T follicular helper cell (primary cell): ENCODE measurements at places on chromosomes 4 and X.

DNA sequence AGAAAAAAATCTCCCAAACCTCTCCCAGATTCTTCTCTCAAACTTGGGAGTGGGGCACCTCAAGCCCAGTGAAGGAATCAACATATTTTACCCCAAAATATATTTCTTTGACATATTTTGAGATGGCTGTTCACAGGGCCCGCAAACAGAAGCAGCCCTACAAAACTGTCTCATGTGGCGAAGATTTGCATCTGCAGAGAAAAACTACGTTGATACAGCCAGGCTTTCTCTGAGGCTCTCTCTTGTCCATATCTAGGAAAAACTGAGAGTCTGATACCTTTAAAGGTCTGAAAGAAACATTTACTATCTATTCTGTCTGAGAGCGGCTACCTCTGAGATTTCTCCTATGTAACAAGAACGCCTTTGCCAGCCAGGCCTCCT, 23.3 kb upstream of the TMSB4X start:
- DNase-seq: no peak

- DNase-seq: peak; percentile 64
Measured at GRCh38 chr4:10096201-10096977, 20.2 kb downstream of the WDR1 start.

- DNase-seq: no peak
Measured at GRCh38 chr4:80309294-80310004, 26.1 kb upstream of the CFAP299 start.

DNA sequence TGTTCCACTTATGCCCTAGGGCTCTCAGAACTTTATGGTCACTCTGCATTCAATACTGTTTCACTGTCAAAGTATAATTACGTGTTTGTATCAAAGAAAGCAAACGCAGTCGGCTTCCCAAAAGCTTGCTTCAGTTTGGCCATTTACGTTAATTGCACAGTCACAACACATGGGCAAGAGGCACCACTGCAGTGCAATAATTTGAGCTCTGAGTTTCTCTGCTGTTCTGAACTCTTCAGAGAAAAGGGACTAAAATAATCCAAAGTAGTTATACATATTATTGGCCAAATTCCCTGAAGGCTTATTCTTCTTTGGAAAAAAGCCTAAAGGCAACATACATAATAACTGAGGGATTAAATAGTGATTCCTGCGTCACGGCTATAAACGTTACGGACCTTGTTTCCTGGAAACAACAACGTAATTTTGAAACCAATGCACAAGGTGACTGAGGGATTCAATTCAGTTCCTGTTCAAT, 51.3 kb downstream of the RNF150 start:
- no peak for DNase-seq

GRCh38 chrX:33183361-33183760, 28.0 kb downstream of the DMD start:
- no peak for DNase-seq

DNA sequence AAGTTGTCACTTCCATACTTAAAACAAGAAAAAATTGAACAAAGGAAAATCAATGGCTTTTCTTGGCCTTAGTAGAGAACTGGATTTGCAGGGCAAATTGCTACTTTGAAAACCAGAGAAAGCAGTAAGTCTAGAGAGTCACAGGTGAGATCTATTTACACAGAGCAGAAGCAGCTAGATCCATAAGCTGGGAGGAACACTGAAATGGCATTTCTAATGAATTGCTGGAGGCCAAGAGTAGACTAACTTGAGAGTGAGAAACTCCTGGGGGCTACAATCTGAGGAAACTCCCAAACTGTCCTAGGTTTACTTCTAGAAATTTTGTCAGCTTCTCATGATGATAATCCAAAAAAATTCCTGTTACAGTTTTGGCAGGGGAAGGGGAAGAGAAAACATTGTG, 133.3 kb downstream of the SPCS3 start:
- no peak for DNase-seq

- DNase-seq: peak; percentile 96
Measured at GRCh38 chr4:140523857-140524742, at the start of gene ELMOD2. Gene ELMOD2 (plus strand): TSS chr4:140524168. CDS start chr4:140525429, 1,261 bp downstream.

DNA sequence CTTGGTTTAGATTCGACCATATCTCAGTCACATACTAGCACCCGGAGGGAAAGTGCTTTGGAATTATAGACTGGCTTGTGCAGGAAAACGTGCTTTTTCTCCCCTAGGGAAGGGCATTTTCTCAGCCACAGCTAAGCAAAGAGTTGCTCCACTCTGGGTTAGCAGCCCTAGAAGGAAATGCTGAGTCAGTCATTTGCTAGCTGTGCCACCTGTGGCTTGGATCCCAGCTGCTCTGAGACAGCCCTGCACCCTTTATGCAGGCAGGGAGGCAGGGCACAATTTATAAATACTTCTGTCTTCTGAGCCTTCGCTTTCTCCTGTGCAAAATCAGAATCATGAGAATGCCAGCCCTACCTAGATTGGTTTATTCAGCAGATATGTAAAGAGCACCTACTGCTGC, 1.3 kb upstream of the USP51 start:
- no peak for DNase-seq

GRCh38 chrX:54180403-54180802, 2.7 kb downstream of the FAM120C start:
- no peak for DNase-seq

GRCh38 chr4:31194823-31195222, 474.7 kb downstream of the PCDH7 start:
- DNase-seq: no peak

DNA sequence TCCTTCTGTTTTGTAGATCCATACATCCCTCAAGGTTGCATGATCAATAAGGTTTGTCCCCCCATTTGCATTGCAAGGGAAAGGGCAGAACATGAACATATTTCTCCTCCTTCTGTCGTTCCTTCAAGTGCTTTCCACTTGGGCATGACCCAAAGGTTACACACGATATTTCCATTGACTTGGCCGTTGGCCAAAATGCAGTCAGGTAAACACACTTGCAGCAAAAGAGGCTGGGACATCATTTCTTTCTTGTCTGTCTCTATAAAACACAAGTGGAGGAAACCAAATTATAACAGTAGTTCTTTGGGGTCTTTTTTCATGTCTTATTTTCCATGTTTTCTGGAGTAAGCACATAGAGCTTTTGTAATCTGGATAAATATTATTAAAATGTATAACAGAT, 156.1 kb downstream of the FRAS1 start:
- no peak for DNase-seq

- DNase-seq: no peak
Measured at GRCh38 chr4:104625706-104626105, 131.0 kb upstream of the CXXC4 start.

DNA sequence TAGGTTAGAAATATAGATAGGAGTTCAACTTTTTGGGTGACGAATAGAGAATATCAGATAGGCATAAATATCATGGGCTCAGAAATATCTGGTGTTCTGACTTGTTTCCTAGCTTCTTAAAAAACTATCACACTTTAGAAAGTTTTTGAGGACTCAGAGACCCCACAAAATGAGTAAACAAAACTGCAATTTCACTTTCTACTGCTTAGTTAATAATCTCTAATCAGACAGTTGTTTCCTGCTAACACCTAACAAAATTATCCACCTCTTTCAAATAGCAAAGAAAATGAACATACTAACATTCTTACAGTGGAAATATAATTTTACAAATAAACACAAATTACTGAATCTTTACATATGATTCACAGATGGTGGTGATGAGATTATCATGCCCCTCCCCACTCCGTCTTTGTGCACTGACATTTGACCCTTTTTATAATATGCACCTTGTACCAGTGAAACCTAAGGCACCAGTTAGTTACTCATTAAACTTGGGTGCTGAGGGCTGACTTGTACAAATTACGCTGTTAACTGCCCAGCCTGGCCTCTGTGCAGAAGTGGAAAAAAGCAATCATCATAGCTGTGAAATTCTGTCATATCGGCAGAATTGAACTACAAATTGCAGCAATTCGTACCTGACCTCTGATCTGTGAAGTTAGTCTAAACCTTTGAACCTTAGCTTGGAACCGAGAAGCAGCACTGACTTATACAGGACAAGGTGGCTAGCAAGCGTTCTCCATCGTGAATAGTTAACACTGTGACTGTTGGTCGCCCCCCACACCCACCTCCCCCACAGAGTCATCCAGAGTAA, 138.7 kb downstream of the CHRNA9 start:
- no peak for DNase-seq

GRCh38 chr4:124065936-124066335, 646.6 kb downstream of the ANKRD50 start:
- DNase-seq: no peak

DNA sequence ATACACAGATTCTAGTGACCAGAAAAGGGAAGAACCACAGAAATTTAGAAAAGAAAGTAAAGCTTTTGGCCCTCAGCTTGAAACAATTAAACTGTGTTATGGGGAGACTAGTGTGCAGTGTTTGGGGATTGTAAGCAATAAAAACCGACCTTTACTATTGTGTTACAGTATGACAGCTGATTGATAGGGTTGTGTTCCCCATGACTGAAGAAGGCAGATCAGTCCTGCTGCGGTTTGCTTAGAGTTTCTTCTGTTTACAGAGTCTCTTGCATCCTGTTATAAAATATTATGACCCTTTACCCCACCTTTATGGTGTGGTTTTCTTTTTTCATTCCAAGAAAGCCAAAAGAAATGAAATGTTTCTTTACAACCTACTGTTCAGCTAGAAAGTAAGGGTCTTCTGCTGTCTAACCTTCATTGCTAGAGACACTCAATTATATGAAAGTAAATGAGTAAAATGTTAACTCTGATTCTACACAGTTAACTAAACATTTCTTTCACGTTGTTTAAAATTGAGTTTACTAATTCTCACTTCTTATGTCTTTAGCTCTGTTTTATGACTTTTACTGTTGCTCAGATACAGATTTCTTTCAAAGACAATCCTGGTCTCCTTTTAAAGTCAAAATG, 18.1 kb downstream of the CHIC1 start:
- no peak for DNase-seq

GRCh38 chrX:139720136-139720535, 12.2 kb upstream of the MCF2 start:
- no peak for DNase-seq

DNA sequence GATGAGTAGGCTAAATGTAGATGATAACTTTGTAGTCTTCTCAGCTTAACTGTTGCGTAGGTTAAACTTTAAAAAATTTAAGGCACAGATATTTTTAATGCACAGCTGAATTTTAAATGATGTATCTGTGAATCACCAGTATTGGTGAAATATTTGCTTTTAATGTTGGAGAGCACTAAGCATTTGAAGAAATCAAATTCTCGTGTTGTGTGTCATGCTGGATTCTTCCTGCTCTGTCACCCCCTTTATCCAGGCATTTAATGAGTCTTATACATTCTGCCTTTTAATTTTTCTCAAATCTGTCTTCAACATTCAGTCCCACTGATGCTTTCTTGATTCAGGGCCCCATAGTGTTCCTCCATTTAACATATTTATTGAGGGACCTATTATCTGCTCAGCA, 76.7 kb downstream of the SLC4A4 start:
- no peak for DNase-seq

- no peak for DNase-seq
Measured at GRCh38 chr4:16438986-16439385, 212.7 kb upstream of the TAPT1 start.

DNA sequence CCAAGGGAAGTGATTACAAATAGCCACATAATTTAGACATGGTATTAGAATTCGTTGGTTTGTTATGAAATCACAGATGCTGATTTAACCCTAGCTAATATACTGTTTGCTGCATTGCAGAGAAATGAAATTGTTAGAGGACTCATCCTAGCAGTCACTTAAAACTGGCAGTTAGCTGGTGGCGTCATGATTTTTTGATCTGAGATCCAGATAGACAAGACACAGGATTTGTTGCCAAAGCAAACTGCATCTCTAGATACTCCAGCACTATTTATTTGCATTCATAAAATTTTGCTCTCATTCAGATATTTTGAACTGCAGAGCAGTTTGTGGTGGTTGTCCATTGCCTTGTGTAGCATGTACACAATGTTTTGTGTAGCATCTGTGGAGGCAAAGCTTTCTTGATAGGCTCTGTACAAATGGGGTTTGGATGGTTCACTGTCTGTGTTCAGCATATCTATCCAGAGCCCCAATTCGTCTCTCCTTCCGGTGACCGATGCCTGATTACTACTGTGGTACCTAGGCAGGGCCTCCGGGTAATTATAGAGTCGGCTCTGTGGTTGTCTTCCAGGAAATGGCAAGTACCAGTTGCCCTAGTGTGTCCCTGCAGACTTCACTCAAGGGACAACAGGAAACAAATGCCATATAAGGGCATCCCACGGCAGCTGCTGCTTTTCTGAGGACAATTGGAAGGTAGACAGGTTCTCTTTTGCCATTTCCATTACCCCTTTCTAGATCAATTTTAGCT, 30.1 kb upstream of the SPARCL1 start:
- peak; percentile 3 for DNase-seq
